ENCODE measurements at places on chromosomes 2 and 18.

DNA sequence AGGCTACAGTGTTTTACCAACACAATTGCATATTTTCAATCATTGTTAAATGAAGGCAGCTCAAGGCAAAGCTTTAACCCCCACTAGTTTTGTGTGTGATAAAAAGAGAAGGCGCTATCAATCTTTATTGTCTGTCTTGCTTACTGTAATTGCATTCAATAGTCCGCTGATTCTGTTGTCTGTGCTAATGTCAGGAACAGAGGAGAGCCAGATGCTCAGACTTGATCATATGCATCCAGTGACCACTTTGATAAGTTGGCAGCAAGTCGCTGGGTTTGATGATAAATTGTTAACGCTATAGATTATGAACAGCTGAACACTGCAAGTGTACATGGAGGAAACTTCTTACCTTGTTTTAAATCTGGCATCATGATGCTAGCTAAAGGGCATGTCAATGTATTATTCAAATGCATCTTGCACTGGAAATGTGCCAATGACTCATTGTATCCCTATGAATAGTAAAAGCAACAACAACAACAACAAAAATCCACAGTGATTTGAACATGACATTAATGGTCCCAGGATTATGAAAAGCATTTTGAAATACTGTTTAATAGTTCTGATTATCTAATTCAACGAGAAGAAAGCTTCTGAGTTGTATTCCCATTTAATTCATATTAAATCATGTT is 423.5 kb upstream of the FANCL start:
- no peak for DNase-seq

- no peak for DNase-seq
Measured at GRCh38 chr2:45494275-45494977, 116.6 kb downstream of the SRBD1 start.

DNA sequence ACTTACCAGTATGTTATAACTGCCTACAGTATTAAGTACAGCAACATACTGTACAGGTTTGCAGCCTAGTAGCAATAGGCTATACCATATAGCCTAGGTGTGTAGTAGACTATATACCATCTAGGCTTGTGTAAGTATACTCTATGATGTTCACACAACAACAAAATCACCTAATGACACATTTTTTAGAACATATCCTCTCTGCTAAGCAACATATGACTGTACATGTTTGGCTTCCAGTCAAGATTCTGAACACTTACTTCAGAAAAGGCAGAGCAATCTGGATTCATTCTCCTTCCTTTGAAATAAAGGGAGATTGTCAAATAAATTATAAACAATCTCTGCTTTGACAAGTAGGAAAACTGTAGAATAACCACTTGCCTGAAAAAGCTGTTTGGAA is 81.8 kb downstream of the EXOC6B start:
- DNase-seq: no peak

- DNase-seq: no peak
Measured at GRCh38 chr2:3754280-3754679, 50.9 kb downstream of the DCDC2C start.
